Activated effector memory CD4-positive, alpha-beta T cell treated with anti-CD3 and anti-CD28 coated beads, Interleukin-2, amount 50 U/mL, for 16 hours (primary cell): ENCODE measurements at places on chromosomes 16 and 17.

- DNase-seq: no peak
Observed at GRCh38 chr16:12185563-12185962, 209.0 kb downstream of the SNX29 start.

- DNase-seq: no peak
Observed at GRCh38 chr16:81995651-81996050, 15.6 kb downstream of the SDR42E1 start.

DNA sequence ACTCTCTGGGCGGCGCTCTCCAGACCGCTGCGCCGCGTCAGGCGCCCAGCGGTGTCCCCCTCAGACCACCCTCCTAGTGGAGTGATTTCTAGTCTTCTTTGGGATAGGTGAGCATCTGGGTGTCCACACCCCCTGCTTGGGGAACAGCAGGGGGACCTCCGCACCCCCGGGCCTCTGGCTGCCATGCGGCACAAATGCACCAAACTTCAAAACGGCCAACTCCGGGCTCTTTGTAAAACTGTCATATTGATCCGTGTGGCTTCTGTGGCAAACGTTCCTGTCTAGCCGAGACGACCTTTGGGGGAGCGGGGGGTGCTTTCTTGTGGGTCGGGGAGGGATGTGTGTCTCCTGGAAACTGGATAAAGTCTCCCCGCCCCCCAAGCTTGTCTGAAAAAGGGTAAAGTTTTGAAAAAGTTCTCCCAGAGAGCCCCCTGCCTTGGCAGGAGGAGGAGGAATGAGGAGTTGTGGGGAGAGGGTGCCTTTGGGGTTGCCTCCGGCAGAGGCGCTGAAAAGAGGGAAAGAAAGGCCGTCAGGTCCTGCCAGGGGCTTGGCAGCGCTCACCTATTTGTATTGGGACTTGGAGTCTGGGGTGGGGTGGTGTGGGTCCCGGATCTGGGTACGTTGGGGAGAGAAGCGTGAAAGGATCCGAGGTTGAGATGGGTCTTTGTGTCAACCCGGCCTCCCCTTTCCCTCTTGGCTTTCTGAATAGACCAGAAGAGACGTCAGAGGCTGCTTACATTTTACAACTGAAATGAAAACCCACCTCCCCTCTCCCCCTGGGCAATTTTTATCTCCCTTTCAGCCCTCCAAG lies 2.2 kb upstream of the CHD3 start:
- peak; percentile 84 for DNase-seq

- DNase-seq: no peak
Observed at GRCh38 chr16:4364196-4365013, 7.2 kb upstream of the VASN start.

DNA sequence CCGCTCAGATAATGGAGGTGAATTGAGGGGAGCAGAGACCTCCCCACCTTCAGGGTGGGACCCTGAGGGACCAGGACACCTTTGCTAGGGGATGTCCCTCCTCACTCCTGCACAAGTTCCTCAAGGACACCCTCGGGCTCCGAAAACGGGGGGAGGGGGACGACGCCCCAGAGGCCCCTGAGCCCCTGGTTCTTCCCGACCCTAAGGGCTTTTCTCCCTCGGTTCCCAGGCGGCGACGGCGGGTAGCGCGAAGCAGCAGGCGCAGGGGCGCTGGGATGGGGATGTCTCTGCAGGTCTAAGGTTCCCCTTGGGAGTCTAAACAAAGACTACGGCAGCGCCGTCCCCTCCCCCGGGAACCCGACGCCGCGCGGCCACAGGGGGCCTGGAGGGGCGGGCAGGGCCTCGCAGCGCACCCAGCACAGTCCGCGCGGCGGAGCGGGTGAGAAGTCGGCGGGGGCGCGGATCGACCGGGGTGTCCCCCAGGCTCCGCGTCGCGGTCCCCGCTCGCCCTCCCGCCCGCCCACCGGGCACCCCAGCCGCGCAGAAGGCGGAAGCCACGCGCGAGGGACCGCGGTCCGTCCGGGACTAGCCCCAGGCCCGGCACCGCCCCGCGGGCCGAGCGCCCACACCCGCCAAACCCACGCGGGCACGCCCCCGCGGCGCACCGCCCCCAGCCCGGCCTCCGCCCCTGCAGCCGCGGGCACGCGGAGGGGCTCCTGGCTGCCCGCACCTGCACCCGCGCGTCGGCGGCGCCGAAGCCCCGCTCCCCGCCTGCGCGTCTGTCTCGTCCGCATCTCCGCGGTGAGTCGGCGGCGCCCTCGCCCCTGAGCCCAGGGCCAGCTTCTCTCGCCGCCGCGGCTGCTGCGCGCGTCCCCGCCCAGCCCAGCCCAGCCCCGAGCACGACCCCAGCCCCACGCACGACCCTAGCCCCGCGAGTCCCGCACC lies 36.7 kb upstream of the NDRG4 start:
- DNase-seq: no peak

- no peak for DNase-seq
Observed at GRCh38 chr16:73000020-73000906, 47.7 kb downstream of the ZFHX3 start.

- no peak for DNase-seq
Observed at GRCh38 chr16:25959221-25959620, 267.5 kb downstream of the HS3ST4 start.

- DNase-seq: no peak
Observed at GRCh38 chr17:29573558-29573869, 5.0 kb downstream of the TP53I13 start.

GRCh38 chr17:64219571-64219970 lies 43.5 kb downstream of the TEX2 start:
- DNase-seq: no peak

DNA sequence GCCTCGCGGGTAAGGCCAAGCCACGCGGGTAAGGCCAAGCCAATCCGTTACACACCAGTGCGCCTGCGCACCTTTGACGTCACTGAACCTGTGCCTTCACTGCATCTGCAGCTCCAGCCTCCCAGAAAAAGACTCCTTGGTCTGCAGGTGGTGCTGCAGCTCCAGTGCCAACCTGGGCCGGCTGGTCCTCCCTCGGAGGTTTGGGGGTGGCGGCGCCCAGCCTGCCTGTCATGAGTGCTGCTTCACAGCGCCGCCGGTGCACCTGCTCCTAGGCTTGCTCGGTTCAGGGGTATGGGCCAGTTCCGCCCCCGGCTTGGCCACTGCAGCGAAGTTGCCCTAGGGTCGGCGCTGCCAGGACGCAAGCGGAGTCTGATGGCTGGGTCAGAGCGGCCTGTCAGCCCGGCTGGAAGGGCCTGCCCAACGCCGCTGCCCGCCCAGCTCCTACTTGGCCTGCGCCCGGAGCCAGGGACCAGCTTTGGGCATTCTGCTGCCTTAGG lies 146.6 kb downstream of the USP22 start:
- peak; percentile 66 for DNase-seq

DNA sequence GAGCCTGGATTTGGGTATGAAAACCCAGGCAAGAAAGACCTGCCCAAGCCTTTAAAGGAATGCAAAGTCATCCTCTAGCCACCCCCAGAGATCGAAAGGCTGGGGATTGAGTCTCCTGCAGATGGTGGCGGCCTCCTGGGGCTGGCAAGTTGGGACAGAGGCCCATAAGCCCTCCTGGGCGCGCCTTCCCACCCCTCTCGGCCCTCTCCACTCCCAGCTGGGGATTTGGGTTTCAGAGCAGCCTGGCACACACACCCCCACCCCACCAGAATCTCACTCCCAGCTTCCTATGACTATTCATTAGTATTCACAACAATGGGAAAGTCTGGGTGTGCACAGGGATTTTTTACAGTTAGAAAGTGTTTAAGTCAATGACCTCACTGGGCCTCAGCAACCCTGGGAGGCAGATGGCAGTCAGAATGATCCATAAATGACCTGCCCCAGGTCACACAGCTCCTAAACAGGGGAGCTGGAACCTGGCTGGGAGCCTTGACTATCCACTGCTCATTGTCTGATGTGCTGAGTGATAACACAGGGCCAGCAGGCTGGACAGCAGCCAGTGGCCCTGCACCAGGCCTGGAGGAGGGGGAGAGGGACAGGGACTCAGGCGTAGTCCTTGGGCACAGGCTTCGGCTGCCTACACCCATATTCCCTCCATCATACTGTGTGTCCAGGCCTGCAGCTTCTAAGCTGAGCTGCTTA lies 12.1 kb downstream of the NHERF1 start:
- no peak for DNase-seq

- DNase-seq: peak; percentile 77
Observed at GRCh38 chr16:3577302-3577752, at the start of gene NLRC3. Gene NLRC3, minus strand, starts transcription at chr16:3577403. Its CDS starts 12,367 bp downstream, at chr16:3565036.

GRCh38 chr17:17375841-17376240 lies 72.7 kb downstream of the NT5M start:
- DNase-seq: no peak

DNA sequence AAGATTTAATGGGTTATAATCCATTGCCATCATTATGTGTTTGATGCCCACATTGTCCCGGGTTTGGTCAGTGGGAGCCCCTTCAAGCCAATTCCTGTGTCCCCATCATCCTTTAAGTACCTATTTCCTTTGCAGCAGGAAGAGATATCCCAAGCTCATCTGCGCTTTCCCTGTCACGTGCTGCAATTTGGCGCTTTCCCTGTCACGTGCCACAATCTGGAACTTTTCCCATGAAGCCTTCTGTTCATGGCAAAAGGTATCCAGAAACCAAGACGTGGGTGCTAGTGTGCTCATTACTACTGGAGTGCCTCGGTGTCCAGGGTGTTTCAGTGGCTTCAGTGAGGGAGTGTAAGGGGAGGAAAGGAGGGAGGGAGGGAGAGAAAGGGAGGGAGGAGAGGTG lies 168.5 kb downstream of the NPIPB11 start:
- DNase-seq: no peak

DNA sequence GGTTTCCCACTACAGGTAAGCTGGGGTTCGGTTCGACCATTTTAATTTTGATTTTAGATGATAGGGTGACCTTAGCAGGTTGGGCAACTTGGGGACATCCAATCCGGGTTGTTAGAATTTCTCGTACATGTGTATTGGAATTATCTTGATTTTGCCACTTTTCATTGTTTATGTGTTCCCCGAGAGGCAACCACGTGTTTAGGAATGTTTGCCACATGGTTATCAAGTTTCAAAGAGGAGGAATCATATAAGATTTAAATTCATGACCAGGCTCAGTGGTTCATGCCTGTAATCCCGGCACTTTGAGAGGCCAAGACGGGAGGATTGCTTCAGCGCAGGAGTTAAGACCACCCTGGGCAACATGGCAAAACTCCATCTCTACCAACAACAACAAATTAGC lies 10.0 kb upstream of the SLC47A1 start:
- DNase-seq: no peak

DNA sequence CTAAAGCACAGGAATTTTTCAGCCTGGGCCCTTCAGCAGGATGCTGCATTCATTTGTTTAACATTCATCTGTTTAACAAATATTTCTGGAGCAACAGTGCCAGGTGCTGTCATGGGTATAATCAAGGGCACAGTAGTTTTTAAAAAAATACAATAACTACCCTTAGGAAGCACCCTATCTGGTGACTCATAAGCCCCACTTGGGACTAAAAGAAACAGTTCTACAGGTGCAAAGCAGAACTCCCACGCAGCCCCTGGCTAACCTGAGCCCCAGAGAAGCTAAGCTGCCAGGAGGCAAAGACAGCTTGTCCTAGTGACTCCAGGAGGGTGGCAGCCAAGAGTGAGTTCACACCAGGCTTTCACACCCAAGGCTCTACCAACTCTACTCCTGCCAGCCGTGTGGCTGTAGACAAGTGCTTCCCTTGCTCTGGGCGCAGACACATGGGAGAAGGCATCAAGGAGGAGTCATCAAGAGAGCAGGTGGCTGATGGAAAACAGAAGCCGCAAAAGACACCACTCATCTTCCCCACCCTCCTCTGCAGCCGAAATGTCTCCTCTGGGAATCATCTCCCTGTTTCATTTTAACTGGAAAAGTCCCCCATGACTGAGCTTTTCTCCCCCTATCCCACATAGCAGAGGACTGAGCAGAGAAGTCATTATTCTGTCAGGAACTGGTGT lies 14.4 kb downstream of the CUEDC1 start:
- no peak for DNase-seq

- DNase-seq: no peak
Observed at GRCh38 chr16:87384162-87384874, 742 bp upstream of the FBXO31 start.

- DNase-seq: no peak
Observed at GRCh38 chr17:71237903-71238538, 882.8 kb upstream of the SOX9 start.

DNA sequence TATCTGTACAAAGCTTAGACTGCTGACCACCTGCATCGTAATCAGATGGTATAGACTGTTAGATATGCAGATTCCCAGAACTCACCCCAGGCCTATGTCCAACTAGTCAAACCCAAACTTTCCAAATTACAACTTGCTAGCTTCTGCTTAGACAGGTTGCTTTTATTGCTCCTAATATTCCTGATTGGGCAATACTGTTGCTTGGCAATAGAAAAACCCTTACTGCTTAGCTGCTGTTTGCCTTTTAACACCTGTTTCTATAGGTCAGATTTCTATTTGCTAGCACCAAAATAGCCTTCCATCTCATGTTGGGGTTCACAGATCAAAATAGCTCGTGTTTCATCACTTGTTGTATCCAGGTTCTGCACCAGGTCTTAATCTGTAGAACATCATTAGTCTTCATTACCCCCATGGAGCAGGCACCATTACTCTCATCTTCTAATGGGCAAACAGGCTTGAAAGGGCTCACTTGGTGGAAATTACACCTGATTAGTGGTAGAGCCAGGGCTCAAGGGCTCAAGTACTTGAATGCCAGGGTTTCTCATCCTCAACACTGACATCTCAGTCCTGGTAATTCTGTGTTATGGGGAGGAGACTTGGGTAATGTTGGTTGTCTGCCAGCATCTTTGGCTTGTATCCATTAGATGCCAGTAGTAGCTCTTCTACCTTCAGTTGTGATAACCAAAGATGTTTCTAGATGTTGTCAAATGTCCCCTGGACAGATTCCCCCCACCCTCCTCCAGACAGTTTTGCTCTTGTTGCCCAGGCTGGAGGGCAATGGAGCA lies 2.7 kb downstream of the ZP2 start:
- DNase-seq: no peak

- no peak for DNase-seq
Observed at GRCh38 chr17:58506354-58507080, 7.9 kb downstream of the MTMR4 start.

DNA sequence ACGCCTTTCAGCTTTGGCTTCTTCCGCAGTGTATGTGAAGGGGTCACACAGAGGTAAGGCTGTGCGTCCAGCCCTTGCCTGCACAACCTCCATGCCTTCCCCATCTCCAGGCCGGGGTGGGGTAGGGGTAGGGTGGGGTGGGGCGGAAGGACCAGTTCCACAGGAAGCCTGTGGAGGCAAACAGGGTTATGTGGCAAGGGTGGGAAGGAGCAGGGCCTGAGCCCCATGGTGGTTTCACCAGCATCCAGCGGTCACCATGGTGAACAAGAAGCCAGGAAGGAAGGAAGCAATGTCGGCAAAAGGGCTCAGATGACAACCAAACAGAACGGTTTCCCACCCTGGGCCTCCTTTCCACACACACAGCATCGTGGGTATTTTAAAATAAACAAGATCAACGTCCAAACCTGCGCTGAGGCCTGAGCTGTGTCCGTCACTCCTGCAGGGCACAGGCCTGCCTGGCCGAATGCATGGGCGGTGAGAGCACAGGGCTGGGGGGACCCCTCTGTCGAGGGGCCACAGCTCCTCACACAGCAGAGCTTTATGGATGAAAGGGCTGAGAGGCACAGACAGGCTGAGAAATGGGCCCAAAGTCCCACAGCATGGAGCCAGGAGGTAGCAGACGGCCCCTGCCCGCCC lies 80.5 kb downstream of the ZNF778 start:
- no peak for DNase-seq

GRCh38 chr17:39235555-39236449 lies 10.1 kb upstream of the STAC2 start:
- DNase-seq: peak; percentile 70

- DNase-seq: no peak
Observed at GRCh38 chr17:36593656-36594316, 2.1 kb downstream of the DHRS11 start.

GRCh38 chr17:4808378-4808767 lies 1.4 kb downstream of the PLD2 start:
- DNase-seq: no peak

- DNase-seq: no peak
Observed at GRCh38 chr16:18050234-18050633, 286.3 kb downstream of the NPIPA8 start.
